ENCODE measurements at places on chromosomes 7 and 10.

DNA sequence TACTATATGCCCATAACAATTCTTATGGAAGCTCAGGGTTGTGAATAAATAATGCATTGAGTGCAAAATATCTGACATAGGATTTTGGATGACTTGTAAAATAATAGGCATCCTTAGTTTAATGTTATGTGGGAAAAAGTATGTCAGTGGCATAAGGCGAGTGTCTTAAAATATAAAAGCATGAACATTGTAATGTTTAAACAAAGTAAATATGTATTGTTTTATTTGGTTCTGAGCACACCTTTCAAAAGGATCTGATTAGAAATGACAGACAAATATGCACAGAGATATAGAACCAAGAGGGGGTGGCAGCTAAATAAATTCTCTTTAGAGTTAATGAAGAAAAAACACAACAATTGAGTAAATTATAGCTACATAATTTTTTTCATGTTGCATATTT, 51.3 kb upstream of the FOXP2 start:
- DNase-seq: no peak

DNA sequence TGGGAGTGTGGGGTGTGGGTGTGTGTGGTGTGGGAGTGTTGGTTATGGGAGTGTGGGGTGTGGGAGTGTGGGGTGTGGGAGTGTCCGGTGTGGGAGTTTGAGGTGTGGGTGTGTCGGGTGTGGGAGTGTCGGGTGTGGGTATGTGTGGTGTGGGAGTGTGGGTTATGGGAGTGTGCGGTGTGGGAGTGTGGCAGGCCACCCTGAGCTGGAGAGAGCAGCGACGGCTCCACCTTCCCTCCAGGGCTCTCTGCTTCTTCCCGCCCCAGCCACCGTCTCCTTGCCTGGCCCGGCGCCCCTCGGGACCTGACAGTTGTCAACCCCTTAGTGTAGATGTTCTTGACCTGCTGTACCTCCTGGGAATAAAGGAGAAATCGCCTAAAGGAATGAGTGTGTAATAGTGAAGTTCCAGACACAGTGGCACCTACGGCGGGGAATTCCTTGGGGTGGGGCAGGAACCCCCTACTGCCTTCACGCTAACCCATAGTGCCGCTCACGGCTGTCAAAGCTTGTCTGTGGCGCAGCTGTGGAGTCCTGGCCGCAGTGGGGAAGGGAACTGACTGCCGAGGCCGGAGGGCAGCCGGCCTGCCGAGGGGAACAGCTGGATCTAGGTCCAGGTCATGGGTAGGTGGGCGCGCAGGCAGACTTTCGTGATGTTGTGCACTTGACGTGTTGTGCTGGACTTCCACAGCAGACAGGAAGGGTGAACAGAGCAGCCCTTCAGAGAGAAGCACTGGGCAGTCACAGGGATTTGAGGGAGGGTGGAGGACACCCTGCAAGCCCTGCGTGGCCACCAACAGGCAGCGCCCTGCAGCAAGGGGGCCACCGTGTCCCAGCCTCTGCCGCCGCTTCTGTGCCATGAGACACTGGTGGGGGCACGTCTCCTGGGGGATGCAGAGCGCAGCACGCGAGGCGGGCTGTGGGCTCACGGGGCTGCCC, 49.0 kb upstream of the EN2 start:
- no peak for DNase-seq

GRCh38 chr10:80144067-80144695, 11.7 kb downstream of the PLAC9 start:
- DNase-seq: no peak

DNA sequence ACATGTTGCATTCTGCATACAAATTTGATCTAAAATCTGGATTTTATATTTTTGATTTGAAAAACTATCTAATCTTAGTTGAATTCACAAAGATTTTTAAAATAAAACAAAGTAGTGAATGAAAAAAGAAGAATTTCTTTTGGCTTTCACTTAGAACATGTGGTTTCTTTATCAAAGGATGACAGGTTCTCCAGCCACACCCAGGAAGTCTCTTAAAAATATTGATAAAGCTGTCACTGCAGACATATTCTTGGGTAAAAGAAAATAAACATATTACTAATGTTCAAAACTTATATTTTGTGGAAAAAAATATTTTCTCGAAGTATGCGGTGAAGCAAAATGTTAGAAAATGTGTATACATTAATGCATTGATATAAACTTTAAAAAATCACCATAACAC, 44.3 kb downstream of the ARL4A start:
- DNase-seq: no peak

DNA sequence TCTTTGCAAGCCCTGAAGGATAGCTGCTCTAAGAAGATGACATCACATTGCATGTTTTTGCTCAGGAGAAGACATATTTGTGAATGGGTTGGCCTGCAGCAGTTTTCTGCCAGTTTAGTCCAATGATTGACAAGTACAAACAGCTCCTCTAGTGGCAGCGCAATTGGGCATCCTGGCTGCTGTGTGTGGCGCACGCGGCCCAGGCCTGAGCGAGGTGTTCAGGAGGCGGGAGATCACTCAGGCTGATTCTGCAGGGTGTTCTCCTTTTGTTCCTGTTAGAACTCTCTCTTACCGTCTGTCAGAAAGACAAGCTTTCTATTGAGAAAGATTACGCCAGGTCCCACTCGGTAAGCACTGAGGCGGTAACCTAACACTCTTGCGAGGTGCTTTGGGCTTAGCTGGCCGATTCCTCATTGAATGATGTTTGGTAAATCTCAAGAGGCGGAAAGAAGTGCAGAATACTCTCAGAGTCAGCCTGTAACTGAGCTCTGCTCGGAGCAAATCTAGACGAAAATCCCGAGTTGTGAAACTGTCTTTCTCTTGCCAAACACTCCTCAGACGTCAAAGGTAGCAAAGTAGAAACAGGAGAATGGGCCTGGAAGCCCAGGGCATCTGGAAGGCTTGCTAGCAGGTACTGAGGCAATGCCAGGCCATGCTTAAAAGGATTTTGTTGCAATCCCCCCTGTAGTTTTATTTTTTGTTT, 219.2 kb upstream of the BMPER start:
- DNase-seq: no peak

GRCh38 chr7:137583172-137583571, 239.6 kb upstream of the PTN start:
- DNase-seq: no peak

- DNase-seq: no peak
Observed at GRCh38 chr7:99737726-99738125, 2.7 kb upstream of the CYP3A7 start.

DNA sequence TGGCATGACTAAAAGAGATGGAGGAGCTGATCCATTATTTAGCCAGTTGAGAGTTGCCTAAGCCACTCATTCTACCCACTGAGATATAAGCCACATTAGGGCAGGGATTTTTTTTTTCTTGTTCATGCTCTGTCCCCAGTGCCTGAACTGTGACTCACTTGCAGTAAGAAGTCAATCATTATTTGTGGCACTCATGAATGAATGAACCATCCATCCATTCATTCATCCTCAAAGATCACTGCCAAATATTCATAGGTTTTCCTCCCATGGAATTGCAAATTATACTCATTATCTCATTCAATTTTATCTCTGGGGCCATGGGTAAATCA, 22.8 kb upstream of the ARID5B start:
- DNase-seq: no peak

DNA sequence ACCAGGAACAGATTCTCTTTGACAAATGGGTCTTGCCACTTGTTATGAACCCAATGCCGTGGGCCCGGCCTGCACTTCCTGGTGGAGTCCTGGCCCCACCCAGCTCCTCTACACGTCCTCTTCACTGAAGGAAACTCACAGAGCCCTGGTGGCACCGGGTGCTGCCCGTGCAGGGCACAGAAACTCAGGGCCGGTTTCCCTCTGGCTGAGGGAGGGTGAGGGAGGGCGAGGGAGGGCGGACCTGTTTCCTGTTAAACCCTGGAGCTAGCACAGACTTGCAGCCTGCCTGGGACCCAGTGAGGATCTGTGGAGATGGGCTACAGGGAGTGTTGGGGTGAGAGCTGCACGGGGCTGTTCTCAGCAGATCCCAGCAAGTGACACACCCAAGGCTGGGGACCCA, 596.3 kb downstream of the PTPRN2 start:
- DNase-seq: no peak

DNA sequence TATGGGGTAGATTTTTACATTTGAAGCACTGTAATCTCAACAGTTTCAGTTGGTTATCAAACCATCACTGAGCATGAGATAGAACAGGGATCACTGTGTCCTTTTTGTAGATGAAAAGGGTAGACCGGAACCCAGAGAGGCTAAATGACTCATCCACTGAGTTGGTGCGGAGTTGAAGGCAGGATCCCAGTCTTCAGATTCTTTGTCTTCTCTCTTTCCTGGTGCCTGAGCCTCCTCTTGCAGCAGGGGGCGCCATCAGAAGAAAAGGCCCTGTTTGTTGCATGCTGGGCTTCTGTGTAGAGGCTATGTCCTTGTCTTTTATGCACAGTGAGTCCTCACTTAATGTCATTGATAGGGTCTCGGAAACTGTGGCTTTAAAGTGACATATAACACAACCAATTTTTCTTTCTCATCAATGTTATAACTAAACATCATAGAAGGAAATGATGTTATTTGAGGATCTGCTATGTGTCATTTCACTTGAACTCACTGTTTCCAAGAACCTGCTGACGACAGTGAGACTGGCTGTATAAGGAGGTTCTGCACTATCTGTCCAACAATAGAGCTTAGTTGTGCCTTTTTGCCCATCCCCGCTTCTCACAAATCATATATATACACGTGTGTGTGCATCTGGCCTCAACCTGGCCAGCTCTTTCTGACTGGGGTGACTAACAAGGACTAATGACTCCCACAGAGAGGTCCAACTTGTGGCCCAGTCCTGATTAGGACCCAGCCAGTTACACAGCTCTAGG, 14.3 kb downstream of the ZNF282 start:
- DNase-seq: peak; percentile 73

GRCh38 chr7:132393789-132394261, 182.4 kb downstream of the PLXNA4 start:
- DNase-seq: no peak

- DNase-seq: no peak
Observed at GRCh38 chr10:33441561-33441960, 107.1 kb upstream of the NRP1 start.

GRCh38 chr10:73889014-73889413, 14.7 kb upstream of the CAMK2G start:
- DNase-seq: no peak

DNA sequence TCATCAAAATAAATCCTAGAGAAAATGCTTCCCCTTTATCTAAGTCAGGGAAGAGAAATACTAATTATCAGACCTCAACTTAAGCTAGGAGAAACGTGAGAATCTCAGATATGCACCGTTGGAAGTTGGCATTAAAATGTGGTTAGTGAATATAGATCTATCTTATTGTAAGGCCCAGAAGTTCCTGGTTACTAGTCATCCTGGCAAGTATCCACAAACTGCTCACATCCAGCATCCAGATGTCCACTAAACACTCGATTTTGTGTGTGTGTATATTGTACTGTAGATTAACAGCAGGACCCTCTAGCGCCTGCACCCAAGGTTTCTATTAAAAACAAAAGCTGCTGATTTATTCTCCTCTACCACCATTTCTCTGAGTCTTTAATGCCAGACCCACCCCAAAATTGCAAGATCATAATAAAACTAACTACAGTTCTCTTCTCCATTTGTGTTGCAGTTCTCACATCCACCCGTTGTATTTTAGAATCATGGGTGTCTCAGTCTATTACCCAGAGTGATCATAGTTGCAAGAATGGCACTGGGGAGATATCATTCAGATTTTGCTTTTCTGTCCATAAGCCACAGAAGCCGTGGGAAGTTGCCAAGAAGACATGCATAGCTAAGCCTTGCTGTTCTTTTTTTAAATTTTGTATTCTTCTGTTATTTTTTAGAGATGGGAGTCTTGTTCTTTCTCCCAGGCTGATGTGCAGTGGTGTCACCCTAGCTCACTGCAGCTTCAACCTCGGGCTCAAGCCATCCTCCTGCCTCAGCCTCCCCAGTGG, 165.4 kb downstream of the KIAA1217 start:
- DNase-seq: no peak

- no peak for DNase-seq
Observed at GRCh38 chr7:2082139-2082998, 150.4 kb downstream of the MAD1L1 start.

GRCh38 chr7:88689821-88690220, 69.7 kb upstream of the ZNF804B start:
- no peak for DNase-seq

- no peak for DNase-seq
Observed at GRCh38 chr7:151459726-151460473, 20.0 kb upstream of the CRYGN start.

DNA sequence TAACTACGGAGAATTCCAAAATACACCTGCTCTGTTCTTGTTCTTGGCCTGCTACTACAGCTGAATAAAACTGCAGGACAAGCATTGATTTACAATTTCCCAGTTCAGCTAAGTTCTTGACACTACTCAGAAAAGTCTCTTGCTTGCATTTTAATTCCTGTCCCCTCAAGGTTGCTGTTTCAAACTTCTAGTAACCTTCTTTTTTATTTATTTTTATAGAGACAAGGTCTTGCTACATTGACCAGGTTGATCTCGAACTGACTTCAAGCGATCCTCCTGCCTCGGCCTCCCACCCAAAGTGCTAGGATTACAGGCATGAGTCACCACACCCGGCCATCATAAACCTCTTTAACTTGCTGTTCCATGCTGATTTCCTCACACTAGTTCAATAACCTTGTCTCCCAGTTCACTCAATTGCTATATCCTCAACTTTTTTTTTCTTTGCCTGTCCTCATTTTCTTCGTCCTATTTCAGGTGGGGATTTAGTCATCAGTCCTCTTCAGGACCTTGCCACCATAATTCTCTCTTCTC, 79.9 kb downstream of the ARHGAP21 start:
- no peak for DNase-seq

- no peak for DNase-seq
Observed at GRCh38 chr7:66928388-66928787, 7.4 kb downstream of the TMEM248 start.

DNA sequence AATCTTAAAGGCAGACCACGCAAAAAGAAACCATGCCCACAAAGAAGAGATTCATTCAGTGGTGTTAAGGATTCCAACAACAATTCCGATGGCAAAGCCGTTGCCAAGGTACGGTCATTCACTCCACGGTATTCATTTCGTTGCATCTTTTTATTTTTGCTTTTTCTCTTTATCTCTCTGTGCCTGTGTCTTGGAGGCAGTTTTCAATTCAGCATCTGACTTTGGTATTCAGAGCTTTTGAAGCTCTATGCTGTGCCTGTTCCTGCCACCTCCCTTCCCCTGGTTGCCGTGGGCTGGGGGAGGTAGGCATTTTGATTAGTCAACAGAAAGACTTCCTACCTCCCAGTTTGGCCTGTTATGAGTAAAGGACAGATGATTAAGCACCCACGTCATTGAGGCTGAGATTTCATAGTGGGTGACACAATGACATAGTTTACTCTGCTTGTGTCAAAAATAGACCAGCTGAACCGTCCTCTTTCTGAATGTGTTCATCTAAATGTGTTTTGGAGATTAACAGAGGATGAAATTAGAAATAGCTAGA, 149.5 kb downstream of the ARID5B start:
- DNase-seq: peak; percentile 57

GRCh38 chr10:68560943-68561864, 1.1 kb downstream of the TET1 start:
- no peak for DNase-seq
